CD14-positive monocyte (primary cell): ENCODE measurements at places on chromosomes 1 and 21. TPM values are rescaled to one million over a fixed set of nuclear protein-coding genes. Genes with fewer than 3 reads are reported as not detected.

GRCh38 chr1:201085902-201086735 lies 26.1 kb downstream of the CACNA1S start:
- H3K4me3 ChIP-seq: no peak overlapping the region
- H3K27me3 ChIP-seq: no peaks in the 10 kb centered on the region
- H3K27ac ChIP-seq: no peak overlapping the region
- H3K36me3 ChIP-seq: no peaks in the 10 kb centered on the region
- peak; percentile 6 for DNase-seq
- H3K4me1 ChIP-seq: no peaks in the 10 kb centered on the region

DNA sequence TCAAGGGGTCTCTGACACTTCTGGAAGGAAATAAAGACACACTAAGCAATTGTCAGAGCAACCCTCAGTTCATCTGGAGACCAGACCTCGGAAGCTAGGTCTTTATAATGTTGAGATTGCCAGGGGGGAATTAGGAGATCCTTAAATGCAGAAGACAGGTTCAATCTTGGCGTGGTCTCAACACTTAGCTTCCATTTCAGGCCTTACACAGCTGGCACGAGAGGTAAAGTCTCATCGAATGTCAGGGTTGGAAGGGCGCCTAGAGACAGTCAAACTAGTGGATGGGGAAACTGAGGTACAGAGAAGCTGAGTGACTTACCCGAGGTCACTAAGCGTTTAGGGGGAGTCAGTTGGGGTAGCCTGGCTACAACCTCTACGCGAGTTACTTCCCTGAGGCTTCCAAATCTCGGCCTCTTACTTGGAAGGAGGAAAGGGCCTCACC lies 562 bp upstream of the EPB41 start:
- H3K4me3 ChIP-seq: peak overlapping the region; percentile 45
- no peaks in the 10 kb centered on the region for H3K36me3 ChIP-seq
- H3K4me1 ChIP-seq: peaks cover 13% of the 10 kb centered on the region
- H3K27me3 ChIP-seq: no peaks in the 10 kb centered on the region

The AQP10 gene
- not detected in 2 replicates for polyA plus RNA-seq

DNA sequence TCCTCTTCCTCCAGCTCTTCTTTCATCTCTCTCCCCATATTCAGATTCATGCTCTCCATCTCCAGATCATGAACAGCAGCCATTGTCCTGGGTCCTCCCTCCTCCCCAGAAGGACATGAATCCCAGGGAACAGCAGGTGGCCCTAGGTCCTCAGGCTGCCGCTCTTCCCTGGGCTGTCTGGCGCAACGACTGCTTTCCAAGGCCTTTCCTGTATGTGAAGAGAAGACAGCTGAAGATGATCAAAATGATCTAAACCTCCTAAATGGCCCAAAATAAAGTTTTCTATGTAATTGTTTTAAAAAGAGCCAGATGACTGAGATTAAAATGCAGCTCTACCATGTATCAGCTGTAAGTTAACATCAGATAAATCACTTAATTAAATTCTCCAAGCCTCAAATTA lies 22.5 kb downstream of the RHBDL2 start:
- H3K4me1 ChIP-seq: no peaks in the 10 kb centered on the region
- no peak for DNase-seq
- H3K4me3 ChIP-seq: no peak overlapping the region
- no peaks in the 10 kb centered on the region for H3K36me3 ChIP-seq
- no peaks in the 10 kb centered on the region for H3K27me3 ChIP-seq

The LHX8 gene
- polyA plus RNA-seq: not detected

The ZNF695 gene
- 0.18 TPM for polyA plus RNA-seq

GRCh38 chr1:207031016-207031415 lies 1.5 kb downstream of the C1orf116 start:
- no peak overlapping the region for H3K4me3 ChIP-seq
- no peaks in the 10 kb centered on the region for H3K4me1 ChIP-seq
- H3K36me3 ChIP-seq: no peaks in the 10 kb centered on the region
- DNase-seq: no peak
- H3K27me3 ChIP-seq: no peaks in the 10 kb centered on the region

GRCh38 chr1:79732950-79733349 lies 726.4 kb upstream of the ADGRL4 start:
- no peak overlapping the region for H3K27ac ChIP-seq
- no peaks in the 10 kb centered on the region for H3K36me3 ChIP-seq
- H3K27me3 ChIP-seq: no peaks in the 10 kb centered on the region
- no peak for DNase-seq
- H3K4me1 ChIP-seq: no peaks in the 10 kb centered on the region

The PWP2 gene
- polyA plus RNA-seq: 4.4 TPM

The OVAAL gene
- not detected for polyA plus RNA-seq

The S100A7 gene
- polyA plus RNA-seq: not detected in 2 replicates

DNA sequence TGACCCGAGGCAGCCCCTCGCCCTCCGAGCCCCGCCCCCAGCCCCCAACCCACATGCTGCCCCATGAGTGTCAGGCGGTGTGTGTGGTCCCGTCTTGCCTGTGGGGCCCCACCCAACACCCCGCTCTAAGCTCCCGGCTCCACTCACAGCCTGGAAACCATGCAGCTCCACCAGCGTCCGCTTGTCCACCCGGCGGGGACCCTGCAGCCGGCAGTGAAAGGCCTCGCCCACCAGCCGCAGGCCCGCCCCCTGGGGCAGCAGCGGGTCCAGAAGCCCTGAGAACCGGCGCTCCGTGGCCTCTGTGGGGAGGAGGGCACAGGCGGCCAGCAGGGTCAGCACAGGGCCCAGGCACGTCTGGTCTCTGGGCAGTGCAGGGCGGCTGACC lies 2.7 kb downstream of the C1QTNF12 start:
- DNase-seq: no peak
- H3K27me3 ChIP-seq: peaks cover 23% of the 10 kb centered on the region
- no peak overlapping the region for H3K4me3 ChIP-seq

The CYP4X1 gene
- not detected for polyA plus RNA-seq

The IGFN1 gene
- polyA plus RNA-seq: not detected in 2 replicates

DNA sequence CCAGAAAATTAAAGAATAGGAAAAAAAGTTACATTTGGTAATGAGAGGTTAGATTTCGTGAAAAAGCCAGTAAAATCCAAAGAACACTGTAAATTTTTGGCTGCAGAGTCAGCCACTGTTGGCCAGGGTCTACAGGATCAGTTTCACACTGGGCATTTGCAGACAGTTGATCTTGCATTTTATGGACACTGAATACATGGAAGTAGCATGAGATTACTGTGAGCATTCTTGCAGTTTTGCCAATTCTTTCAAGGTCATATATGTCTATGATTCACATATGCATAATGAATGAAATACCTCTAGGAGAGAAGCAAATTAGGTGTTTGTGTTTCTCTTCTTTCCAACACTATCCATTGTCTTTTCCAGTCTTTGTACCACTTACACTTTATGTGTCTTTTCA lies 200.8 kb upstream of the DPYD start:
- H3K4me3 ChIP-seq: no peak overlapping the region
- no peaks in the 10 kb centered on the region for H3K36me3 ChIP-seq
- no peaks in the 10 kb centered on the region for H3K4me1 ChIP-seq
- H3K27me3 ChIP-seq: no peaks in the 10 kb centered on the region
- no peak for DNase-seq

DNA sequence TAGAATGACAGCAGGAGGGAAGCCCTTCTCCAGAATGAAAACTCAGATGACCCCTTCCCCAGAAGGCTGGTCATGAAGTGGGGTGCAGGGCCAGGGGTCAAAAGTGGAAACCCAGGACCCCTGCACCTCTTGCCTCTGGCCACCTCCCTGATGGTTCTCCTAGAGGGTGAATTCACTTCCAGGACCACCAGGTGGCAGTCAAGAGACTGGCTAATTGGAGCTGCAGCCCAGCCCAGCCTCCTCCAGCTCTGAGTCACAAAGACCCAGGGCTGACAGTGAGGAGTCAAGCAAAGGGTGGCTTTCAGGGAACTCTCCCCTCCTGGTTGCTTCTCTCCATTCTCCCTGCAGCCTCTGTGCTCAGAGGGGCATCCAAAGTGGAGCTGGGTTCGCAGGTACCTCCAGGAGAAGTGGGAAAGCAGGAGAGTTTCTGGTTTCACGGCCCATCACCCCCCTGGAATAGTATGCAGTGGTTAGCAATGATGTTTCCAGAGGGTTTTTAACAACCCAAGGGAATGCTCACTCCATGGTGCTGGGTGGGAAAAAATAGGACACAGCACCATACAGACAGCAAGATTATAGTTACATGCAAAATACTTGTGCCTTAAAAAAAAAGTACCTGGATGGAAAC lies 6.1 kb upstream of the EPHB2 start:
- H3K4me3 ChIP-seq: no peak overlapping the region
- peaks cover 1% of the 10 kb centered on the region for H3K27me3 ChIP-seq
- H3K4me1 ChIP-seq: peaks cover 35% of the 10 kb centered on the region

The RIPPLY3 gene
- polyA plus RNA-seq: not detected

DNA sequence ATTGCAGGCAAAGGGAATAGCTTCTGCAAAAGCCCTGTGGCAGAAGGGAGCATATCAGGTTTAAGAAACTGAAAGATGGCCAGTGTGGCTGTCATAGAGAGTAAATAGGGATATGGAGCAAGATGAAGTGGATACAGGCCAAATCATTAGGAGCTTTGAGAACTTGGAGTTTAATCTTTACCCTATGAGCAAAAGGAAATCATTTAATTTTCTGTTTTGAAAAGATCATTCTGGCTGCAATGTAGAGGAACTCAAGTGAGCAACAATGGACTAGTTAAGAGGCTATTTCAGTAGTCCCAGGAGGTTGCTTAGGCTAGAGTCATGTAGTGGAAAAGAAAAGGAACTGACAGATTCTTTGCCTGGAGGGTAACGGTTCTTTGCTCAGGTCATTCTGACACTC lies 47.2 kb downstream of the RAP1A start:
- DNase-seq: no peak
- H3K27me3 ChIP-seq: no peaks in the 10 kb centered on the region
- no peak overlapping the region for H3K27ac ChIP-seq
- H3K4me3 ChIP-seq: no peak overlapping the region
- H3K36me3 ChIP-seq: peaks cover 13% of the 10 kb centered on the region

The ATP1A1 gene
- 32.3 TPM for polyA plus RNA-seq

The SYT14 gene
- polyA plus RNA-seq: not detected

DNA sequence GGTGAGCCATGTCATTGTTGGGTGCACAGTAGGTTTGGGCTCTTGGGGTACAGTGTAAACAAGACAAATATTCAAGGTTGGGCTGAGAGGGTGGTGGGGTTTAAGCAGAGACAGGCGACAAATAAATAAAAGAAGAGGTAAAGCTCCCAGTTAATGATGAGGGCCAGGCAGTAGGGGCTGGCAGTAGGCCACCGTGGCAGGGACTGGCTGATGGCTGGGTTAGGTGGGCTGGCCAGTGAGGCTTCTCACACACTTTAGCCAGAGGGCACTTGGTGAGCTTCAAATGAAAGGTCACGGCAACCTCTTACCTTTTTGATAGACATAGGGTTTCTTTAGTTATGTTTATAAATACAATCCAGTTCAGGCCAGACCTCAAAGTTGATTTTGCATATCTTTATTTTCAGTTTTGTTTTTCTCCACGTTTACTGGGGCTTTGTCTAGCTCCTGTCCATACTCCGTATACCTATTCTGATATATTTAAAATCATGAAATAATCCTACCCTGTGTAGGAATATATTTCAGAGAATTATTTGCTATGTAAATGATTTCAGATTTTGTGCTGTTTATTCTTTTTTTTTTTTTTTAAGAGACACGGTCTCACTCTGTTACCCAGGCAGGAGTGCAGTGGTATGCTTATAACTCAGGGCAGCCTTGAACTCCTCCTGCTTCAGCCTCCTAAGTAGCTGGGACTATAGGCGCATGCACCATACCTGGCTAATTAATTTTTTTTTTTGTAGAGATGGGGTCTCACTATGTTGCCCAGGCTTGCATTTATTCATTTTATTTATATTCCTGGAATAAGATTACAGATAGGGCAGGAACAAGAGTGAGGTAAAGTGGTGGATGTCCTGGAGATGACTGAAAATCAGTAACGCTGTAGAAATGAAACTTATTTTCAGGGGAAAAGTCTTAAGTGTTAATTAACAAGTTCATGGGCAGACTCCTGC lies 122.7 kb downstream of the RYR2 start:
- no peaks in the 10 kb centered on the region for H3K4me1 ChIP-seq
- H3K27ac ChIP-seq: no peak overlapping the region
- no peak overlapping the region for H3K4me3 ChIP-seq
- no peak for DNase-seq
- H3K36me3 ChIP-seq: no peaks in the 10 kb centered on the region
- no peaks in the 10 kb centered on the region for H3K27me3 ChIP-seq

DNA sequence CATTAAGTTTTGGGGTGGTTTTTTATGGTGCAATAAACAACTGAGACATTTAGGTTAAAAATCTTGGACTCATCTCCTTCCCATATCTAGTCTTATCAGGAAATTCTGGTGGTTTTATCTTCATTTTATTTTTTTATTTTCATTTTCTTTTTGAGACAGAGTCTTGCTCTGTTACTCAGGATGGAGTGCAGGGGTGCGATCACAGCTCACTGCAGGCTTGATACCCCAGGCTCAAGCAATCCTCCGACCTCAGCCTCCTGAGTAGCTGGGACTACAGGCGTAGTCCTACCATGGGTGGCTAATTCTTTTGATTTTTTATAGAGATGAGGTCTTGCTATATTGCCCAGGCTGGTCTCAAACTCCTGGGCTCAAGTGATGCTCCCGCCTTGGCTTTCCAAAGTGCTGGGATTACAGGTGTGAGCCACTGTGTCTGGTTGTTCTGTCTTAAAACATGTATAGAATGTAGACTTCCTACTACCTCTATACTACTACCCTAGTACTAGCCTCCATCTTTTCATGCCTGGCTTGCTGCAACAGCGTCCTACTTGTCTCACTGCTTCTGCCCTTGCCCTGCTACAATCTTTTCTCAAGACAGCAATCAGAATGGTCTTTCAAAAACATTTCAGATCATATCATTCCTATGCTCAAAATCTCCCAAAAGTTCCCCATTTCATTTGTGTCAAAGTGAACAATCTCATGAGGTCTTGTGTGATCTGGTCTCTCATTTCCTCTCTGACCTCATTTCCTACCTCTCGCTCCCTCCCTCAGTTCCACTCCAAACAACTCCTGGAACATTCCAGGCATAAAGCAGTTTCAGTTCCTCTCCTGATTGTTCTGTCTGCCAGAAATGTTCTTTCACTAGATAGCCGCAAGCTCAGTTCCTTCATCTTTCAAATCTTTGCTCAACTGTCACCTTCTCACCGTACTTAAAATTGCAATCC lies 5.9 kb upstream of the FCGR2A start:
- peaks cover 35% of the 10 kb centered on the region for H3K4me1 ChIP-seq
- H3K4me3 ChIP-seq: no peak overlapping the region
- peak; percentile 81 for DNase-seq
- H3K36me3 ChIP-seq: no peaks in the 10 kb centered on the region
- peak overlapping the region; percentile 47 for H3K27ac ChIP-seq
- no peaks in the 10 kb centered on the region for H3K27me3 ChIP-seq

GRCh38 chr1:180519846-180520245 lies 17.5 kb upstream of the ACBD6 start:
- peaks cover under 1% of the 10 kb centered on the region for H3K4me1 ChIP-seq
- H3K27ac ChIP-seq: no peak overlapping the region
- no peaks in the 10 kb centered on the region for H3K27me3 ChIP-seq
- no peak overlapping the region for H3K4me3 ChIP-seq
- DNase-seq: no peak

The LYPD8 gene
- not detected for polyA plus RNA-seq

The USH2A gene
- not detected for polyA plus RNA-seq

- H3K27ac ChIP-seq: no peak overlapping the region
- H3K4me3 ChIP-seq: no peak overlapping the region
- no peaks in the 10 kb centered on the region for H3K4me1 ChIP-seq
- DNase-seq: no peak
- H3K36me3 ChIP-seq: peaks cover 68% of the 10 kb centered on the region
Observed at GRCh38 chr1:33271666-33272505, 15.6 kb downstream of the ZNF362 start.
